ENCODE measurements at places on chromosomes 16 and 17. TPM values are rescaled to one million over a fixed set of nuclear protein-coding genes. Genes with fewer than 3 reads are reported as not detected.

DNA sequence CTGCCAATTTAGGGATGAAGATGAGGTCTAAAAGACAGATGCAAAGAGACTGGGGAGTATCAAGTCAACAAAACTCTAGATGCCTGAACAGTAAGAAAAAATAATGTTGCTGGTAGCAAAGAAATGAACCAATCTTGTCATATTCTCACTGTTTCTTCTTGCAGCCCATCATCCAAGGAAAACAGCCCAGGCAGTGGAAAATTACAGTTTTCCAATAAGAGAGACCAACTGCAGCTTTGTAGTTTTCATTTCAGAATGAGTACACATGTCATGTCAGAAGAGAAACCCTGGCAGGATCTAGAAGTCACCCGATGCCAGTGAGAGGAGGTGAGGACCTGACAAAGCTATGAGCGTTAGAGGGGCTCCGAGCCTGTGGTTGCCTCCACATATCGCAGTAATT is 500.4 kb upstream of the PSMD7 start:
- H3K4me3 ChIP-seq = no peak overlapping the region
- no peak for DNase-seq
- H3K27me3 ChIP-seq = no peaks in the 10 kb centered on the region
- H3K27ac ChIP-seq = no peak overlapping the region
- H3K36me3 ChIP-seq = no peaks in the 10 kb centered on the region
- H3K4me1 ChIP-seq = no peaks in the 10 kb centered on the region

DNA sequence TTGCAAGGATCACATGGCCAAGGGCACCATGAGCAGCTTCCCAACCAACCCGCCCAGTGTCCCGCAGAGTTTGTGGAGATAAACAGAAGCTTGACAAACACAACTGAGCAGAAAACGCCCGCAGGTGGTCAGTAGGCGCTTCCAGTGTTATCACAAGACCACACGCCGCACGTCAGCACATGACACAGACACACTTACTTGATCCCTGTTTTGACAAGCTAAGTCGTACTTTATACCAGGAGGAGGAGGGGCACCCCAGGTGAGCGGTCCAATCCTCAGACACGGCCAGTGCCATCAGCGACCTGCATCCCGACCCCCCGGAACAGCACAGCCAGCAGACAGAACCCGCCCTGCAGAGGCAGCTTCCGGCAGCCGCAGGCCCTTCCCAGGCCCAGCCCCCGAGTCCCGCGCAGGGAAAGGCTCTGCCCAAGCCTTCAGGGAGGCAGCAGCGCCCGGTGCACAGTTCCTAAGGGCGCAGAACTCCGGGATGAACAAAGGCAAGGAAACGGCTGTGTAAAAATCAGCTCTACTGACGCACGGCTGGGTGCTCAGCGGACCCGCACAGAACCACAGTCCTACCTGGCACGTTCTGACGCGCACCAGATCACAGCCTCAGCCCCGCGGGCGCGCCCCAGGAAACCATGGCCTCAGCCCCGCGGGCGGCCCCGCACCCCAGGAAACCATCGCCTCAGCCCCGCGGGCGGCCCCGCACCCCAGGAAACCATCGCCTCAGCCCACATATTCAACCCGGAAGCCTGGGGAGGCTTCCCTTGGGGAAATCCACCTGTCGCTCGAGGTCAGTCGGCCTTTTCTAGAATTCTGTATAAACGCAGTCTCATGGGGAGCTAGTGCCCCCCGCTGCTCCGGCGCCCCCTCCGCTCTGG is 27.8 kb downstream of the AXIN1 start:
- peaks cover 80% of the 10 kb centered on the region for H3K4me1 ChIP-seq
- H3K36me3 ChIP-seq = no peaks in the 10 kb centered on the region
- H3K27me3 ChIP-seq = no peaks in the 10 kb centered on the region

GRCh38 chr17:42303694-42304093 is 15.4 kb downstream of the STAT5A start:
- no peak overlapping the region for H3K27ac ChIP-seq
- no peak for DNase-seq

GRCh38 chr17:34570506-34570905 is 8.9 kb upstream of the TMEM132E start:
- no peaks in the 10 kb centered on the region for H3K4me1 ChIP-seq
- no peak for DNase-seq
- no peak overlapping the region for H3K27ac ChIP-seq
- H3K36me3 ChIP-seq = no peaks in the 10 kb centered on the region

DNA sequence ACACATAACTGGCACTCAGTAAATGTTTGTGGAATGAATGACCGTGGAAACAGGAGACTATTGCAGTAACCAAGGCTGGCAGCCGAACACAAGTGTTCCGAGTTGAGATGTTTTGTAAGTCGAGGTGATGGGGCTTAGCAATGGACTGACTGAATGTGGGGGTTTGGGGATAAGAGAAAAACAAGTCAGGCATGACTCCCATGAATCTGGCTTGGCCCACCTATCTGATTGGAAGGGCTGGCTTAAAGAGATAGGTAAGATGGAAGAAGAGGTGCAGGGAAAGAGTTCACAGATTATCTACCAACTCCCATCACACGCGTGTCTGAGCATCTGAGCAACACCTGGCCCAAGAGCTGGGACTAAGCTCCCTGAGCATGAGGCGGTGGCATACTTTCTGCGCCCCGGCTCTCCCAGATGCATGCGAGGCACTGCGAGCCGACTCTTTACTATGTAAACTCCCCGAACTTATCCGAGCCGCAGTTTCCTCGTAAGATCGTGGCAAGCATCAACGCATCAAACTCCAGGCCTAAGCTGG is 539 bp downstream of the IFT20 start:
- no peak for DNase-seq
- H3K36me3 ChIP-seq = peaks cover 32% of the 10 kb centered on the region
- H3K27ac ChIP-seq = peak overlapping the region; percentile 87
- H3K4me3 ChIP-seq = peak overlapping the region; percentile 92
- H3K27me3 ChIP-seq = no peaks in the 10 kb centered on the region

DNA sequence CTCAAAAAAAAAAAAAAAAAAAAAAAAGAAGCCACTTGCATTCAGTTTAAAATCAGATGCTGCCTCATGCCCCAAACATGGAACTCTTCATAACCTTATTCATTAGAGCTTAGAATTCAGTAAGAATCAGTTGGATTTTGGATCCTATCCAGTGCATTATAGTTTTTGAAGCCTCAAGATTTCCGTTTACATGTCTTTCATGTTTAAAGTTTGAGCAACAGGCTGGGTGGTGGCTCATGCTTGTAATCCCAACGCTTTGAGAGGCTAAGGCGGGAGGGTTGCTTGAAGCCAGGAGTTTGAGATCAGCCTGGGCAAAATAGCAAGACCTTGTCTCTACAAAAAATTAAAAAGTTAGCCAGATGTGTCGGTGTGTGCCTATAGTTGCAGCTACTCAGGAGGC is 55.0 kb downstream of the SNTB2 start:
- no peaks in the 10 kb centered on the region for H3K27me3 ChIP-seq
- H3K4me1 ChIP-seq = no peaks in the 10 kb centered on the region
- no peak overlapping the region for H3K4me3 ChIP-seq
- H3K36me3 ChIP-seq = peaks cover 7% of the 10 kb centered on the region

- no peaks in the 10 kb centered on the region for H3K36me3 ChIP-seq
- no peak overlapping the region for H3K27ac ChIP-seq
- no peaks in the 10 kb centered on the region for H3K27me3 ChIP-seq
- no peaks in the 10 kb centered on the region for H3K4me1 ChIP-seq
- no peak for DNase-seq
Observed at GRCh38 chr17:61009663-61010062, 332.0 kb downstream of the BCAS3 start.

GRCh38 chr17:58268326-58268725 is 12.4 kb downstream of the MPO start:
- DNase-seq = no peak
- no peak overlapping the region for H3K27ac ChIP-seq
- H3K4me1 ChIP-seq = no peaks in the 10 kb centered on the region
- peaks cover 16% of the 10 kb centered on the region for H3K27me3 ChIP-seq
- H3K36me3 ChIP-seq = no peaks in the 10 kb centered on the region

- H3K4me1 ChIP-seq = no peaks in the 10 kb centered on the region
- no peak overlapping the region for H3K27ac ChIP-seq
- no peak for DNase-seq
- H3K36me3 ChIP-seq = peaks cover 4% of the 10 kb centered on the region
- H3K27me3 ChIP-seq = no peaks in the 10 kb centered on the region
- H3K4me3 ChIP-seq = no peak overlapping the region
Observed at GRCh38 chr17:61368049-61368831, 31.4 kb upstream of the TBX2 start.

GRCh38 chr16:54129810-54130209 is 156.8 kb downstream of the IRX3 start:
- H3K27me3 ChIP-seq = no peaks in the 10 kb centered on the region
- no peak overlapping the region for H3K4me3 ChIP-seq
- H3K4me1 ChIP-seq = no peaks in the 10 kb centered on the region
- H3K27ac ChIP-seq = no peak overlapping the region
- H3K36me3 ChIP-seq = no peaks in the 10 kb centered on the region

GRCh38 chr17:29608986-29609385 is 13.7 kb downstream of the CORO6 start:
- H3K27ac ChIP-seq = no peak overlapping the region
- H3K27me3 ChIP-seq = no peaks in the 10 kb centered on the region
- no peak for DNase-seq

- H3K36me3 ChIP-seq = no peaks in the 10 kb centered on the region
- H3K27ac ChIP-seq = no peak overlapping the region
- H3K4me3 ChIP-seq = no peak overlapping the region
- DNase-seq = no peak
Observed at GRCh38 chr16:75770051-75770450, 43.8 kb upstream of the CPHXL start.

Gene TP53TG3
- not detected for total RNA-seq

Gene CSH2
- not detected for total RNA-seq

Gene CES3
- total RNA-seq = 1.3 TPM

Gene ARL5C
- not detected for total RNA-seq
